ENCODE measurements at places on chromosomes 12 and 14. TPM values are rescaled to one million over a fixed set of nuclear protein-coding genes. Genes with fewer than 3 reads are reported as not detected.

- DNase-seq, result no peak
Measured at GRCh38 chr12:78929075-78929418, 64.5 kb downstream of the SYT1 start.

GRCh38 chr14:101009531-101009930, 106.0 kb upstream of the RTL1 start:
- no peak for DNase-seq

- DNase-seq, result no peak
Measured at GRCh38 chr14:30177781-30178180, 250.1 kb upstream of the PRKD1 start.

Gene CCDC184
- 1.1 TPM for total RNA-seq

All from NCI-H460 (cell line).